ENCODE measurements at places on chromosomes 16 and 17.

DNA sequence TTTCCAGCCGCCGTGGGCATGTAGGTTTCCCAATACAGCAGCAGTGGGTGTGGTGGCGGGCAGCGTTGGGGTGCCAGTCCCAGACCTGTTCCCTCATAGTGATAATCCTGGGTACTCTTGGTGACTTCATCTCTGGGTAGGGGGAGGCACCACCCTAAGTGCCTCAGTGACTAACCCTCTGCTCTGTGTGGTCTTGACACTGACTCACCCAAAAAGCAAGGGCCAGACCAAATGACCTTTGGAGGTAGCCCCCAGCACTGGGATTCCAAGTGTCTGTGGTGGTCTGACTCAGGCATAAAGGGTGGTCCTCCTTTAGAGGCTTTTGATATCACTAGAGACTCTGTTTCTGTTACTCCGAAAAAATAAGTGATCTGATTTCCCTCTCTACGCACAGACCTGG is 908 bp downstream of the CALB2 start:
- no peak overlapping the region for H3K4me3 ChIP-seq
- H3K4me1 ChIP-seq: peaks cover 13% of the 10 kb centered on the region
- H3K27me3 ChIP-seq: no peaks in the 10 kb centered on the region
- H3K36me3 ChIP-seq: no peaks in the 10 kb centered on the region
- H3K27ac ChIP-seq: no peak overlapping the region
- DNase-seq: no peak

DNA sequence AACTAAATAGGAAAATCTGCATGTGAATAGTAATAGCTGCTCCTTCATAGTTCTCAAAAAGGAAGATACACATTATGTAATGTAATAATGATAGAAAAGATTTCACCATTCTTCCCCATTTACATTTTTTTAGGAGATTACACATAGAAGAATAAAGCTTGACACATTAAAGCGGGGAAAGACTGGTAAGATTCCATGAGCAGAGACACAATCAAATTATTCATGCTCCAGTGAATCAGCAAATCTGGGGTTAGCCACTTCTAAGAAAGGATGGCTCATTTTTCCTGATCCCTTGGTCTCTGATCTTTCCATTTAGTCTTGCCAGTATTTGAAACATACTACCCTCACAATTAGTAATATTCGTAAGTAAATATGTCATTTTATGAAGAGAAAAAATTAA is 81.9 kb downstream of the CA4 start:
- H3K27me3 ChIP-seq: no peaks in the 10 kb centered on the region
- no peak overlapping the region for H3K27ac ChIP-seq
- no peak overlapping the region for H3K4me3 ChIP-seq
- H3K36me3 ChIP-seq: peaks cover 12% of the 10 kb centered on the region
- H3K4me1 ChIP-seq: no peaks in the 10 kb centered on the region

- peak overlapping the region; percentile 47 for H3K4me3 ChIP-seq
- H3K27ac ChIP-seq: no peak overlapping the region
- no peaks in the 10 kb centered on the region for H3K27me3 ChIP-seq
- no peaks in the 10 kb centered on the region for H3K36me3 ChIP-seq
Observed at GRCh38 chr16:62036802-62037135, 531 bp upstream of the CDH8 start.

GRCh38 chr17:45948881-45949624 is 50.0 kb upstream of the STH start:
- peaks cover 16% of the 10 kb centered on the region for H3K4me1 ChIP-seq
- no peaks in the 10 kb centered on the region for H3K27me3 ChIP-seq
- no peak for DNase-seq
- peak overlapping the region; percentile 32 for H3K4me3 ChIP-seq
- H3K36me3 ChIP-seq: no peaks in the 10 kb centered on the region

- no peaks in the 10 kb centered on the region for H3K36me3 ChIP-seq
- H3K4me3 ChIP-seq: no peak overlapping the region
- no peak for DNase-seq
- H3K27ac ChIP-seq: no peak overlapping the region
- no peaks in the 10 kb centered on the region for H3K4me1 ChIP-seq
Observed at GRCh38 chr17:6843241-6843880, 11.8 kb upstream of the TEKT1 start.

DNA sequence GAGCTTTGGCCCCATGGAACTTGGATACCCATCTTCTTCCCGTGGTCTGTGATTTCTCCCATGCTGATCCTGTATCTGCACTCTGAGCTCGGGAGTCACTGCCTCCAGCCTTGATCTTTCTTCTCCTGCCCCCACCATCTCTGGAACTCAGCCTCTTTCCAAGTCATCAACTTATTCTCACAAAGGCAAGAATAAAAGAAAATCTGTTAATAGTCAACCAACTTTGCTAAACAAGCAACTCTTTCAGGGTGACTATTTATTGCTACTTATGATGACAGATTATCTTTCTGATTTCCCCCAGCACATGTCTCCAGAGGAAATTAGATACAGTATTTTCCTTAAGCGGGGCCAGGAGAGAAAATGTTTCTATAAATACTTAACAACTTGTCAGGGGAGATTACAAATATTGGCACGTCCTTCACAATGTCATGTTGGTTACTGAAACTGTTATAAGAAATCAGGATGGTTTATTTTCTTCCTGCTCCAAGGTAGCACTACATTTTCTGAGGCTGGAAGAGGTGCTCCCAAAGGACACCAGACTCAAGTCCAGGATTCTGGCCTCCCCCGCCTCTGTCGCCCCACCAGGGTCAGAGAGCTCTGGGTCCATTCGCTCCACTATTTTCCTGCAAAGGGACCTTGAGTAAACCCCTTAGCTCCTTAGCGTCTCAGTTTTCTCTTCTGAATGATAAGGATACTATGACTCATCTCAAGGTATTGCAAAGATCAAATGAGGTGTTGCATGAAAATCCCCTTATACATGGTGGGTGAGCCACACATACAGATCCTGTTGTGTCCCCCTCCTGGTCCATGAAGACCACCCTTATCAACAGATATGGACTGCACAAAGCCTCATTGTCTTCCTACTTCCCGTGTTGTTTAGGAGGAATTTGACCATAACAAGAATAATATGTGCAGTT is 205.2 kb upstream of the WSCD1 start:
- no peaks in the 10 kb centered on the region for H3K4me1 ChIP-seq
- H3K36me3 ChIP-seq: no peaks in the 10 kb centered on the region
- no peaks in the 10 kb centered on the region for H3K27me3 ChIP-seq
- no peak overlapping the region for H3K4me3 ChIP-seq
- DNase-seq: peak; percentile 24
- H3K27ac ChIP-seq: no peak overlapping the region

DNA sequence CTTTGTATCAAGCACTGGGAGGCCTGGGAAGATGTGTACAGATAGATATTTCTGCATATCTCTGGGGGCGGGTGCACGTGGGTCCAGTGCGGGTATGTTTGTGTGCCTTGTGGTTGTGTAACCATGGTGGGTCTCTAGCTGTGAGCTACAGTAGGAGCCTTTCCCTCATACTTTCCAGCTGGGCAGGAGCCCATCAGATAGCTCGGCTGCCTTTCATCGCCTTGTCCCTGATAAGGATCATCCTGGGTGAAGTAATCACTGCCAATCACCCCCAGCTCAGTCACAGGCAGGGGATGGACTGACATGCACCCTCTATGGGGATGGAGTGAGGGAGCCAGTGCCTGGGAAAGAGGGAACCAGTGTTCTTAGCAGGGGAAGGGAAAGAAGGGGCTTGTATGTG is 3.2 kb upstream of the SCRN2 start:
- H3K4me3 ChIP-seq: no peak overlapping the region
- no peaks in the 10 kb centered on the region for H3K36me3 ChIP-seq
- peaks cover 46% of the 10 kb centered on the region for H3K4me1 ChIP-seq
- H3K27ac ChIP-seq: no peak overlapping the region

DNA sequence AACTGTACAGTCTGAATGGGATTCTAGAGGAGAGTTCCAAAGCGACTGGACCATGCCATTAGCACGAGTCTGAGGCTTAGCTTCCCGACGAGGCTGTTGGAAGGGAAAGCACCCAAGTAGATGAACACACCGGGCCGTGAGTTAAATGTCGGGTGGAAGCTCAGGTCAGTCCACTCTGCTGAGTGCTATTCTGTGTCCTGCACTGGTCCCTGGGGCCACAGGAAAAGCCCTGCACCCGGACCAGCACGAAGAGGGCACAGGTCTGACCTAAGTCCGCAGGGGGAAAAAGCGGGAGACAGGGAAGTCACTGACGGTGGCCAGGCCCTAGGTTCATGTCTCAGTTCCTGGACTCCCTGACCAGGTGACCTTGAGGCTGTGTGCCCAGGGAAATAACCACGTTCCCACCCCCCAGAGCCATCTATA is 44.1 kb upstream of the RBFOX3 start:
- peak; percentile 70 for DNase-seq
- no peaks in the 10 kb centered on the region for H3K27me3 ChIP-seq
- H3K27ac ChIP-seq: no peak overlapping the region
- no peaks in the 10 kb centered on the region for H3K4me1 ChIP-seq
- H3K4me3 ChIP-seq: no peak overlapping the region
- H3K36me3 ChIP-seq: no peaks in the 10 kb centered on the region

DNA sequence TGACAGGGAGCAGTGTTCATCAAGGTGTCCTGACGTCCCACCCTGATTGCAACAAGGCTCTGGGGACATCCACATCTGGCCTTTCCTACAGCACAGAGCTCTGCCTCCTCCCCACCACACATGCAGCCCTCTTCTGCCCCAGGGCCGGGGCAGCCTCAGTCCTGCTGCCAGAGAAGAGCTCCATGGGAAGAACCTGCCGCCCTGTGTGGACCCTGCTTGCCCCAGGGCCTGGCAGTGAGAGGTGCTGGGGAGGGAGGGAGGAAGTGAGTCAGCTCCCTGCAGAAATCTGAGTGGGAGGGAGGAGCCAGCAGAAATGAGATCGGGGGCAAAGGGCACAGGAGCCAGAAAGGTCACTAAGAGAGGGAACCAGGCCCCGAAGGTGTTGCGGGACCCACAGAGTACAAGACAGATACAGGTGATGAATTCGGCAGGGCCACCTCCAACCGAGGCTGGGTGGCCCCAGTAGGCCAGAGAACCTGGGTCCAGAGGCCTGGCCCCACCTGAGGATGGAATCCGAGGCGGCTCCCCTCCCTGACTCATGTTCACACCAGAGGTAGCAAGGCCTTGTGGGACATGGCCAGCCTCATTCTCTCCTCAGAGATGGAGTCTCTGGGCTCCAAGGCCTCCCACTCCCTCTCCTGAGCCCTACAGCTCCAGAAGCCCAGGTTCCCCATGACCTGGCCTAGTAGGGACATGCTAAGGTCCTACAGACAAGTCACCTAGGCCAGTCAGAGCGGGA is 24.8 kb downstream of the MYO18A start:
- H3K4me1 ChIP-seq: peaks cover 79% of the 10 kb centered on the region
- H3K4me3 ChIP-seq: no peak overlapping the region
- no peak for DNase-seq
- no peaks in the 10 kb centered on the region for H3K27me3 ChIP-seq
- H3K36me3 ChIP-seq: no peaks in the 10 kb centered on the region

DNA sequence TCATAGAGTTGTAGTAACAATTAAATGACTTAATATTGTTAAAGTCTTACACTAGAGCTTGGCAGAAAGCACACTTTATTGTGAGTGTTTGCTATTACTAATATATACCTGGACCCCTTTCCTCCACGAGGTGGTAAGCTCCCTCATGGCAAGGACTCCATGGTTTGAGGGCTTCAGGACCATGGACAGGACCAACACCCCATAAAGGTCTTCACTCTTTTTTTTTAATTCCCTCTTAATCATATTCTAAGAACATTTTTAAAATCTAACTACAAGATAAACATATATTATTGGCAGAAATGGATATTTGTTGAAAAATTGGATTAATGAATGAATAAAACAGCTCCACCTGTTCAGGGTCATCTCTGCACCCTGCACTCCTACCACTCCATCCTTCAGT is 154.5 kb downstream of the CBLN1 start:
- no peaks in the 10 kb centered on the region for H3K4me1 ChIP-seq
- H3K27ac ChIP-seq: no peak overlapping the region
- no peak for DNase-seq
- no peaks in the 10 kb centered on the region for H3K27me3 ChIP-seq
- H3K4me3 ChIP-seq: no peak overlapping the region
- H3K36me3 ChIP-seq: no peaks in the 10 kb centered on the region

DNA sequence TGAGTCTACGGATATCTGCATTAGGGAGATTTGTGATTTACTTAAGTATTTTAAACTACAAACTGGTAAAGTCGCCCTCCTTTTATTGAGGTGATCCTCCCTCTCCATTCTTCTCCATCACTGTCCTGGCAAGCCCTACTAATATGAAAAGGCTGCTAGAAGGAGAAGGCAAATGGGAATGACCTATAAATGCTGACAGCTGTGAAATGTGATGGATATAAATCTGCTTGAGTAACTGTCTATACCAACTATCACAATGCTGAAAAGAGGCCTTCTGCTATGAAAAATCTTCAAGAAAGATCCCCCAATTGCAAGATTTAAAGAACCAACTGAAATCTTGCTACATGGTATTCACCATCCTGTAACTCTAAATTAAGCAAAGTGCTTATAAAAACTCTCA is 15.5 kb downstream of the DNAJC7 start:
- no peaks in the 10 kb centered on the region for H3K27me3 ChIP-seq
- H3K4me1 ChIP-seq: peaks cover 43% of the 10 kb centered on the region
- no peak for DNase-seq
- no peak overlapping the region for H3K27ac ChIP-seq
- H3K36me3 ChIP-seq: peaks cover 66% of the 10 kb centered on the region
